ENCODE measurements at places on chromosomes 11 and 22.

DNA sequence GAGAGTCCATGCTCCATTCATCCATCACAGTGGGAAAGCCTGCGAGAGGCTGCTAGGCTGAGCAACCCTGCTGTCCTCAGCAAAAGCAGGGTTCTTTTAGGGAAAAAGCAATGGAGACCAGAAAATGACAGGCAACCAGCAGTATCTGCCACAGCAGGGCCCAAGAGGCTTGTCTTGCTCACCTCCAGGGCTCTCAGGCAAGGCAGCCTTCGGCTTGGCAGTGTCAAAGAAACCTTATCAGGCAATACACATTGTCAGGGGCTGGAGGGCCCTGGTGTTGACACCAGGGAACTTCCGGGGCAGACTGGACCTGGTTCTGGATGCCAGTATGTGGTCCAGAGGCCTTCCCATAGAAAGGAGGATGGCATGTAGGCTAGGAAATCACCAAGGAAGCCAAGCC, 10.2 kb upstream of the TLCD5 start:
- no peak for DNase-seq

GRCh38 chr22:36253523-36254490, 874 bp downstream of the APOL1 start:
- no peak for DNase-seq

DNA sequence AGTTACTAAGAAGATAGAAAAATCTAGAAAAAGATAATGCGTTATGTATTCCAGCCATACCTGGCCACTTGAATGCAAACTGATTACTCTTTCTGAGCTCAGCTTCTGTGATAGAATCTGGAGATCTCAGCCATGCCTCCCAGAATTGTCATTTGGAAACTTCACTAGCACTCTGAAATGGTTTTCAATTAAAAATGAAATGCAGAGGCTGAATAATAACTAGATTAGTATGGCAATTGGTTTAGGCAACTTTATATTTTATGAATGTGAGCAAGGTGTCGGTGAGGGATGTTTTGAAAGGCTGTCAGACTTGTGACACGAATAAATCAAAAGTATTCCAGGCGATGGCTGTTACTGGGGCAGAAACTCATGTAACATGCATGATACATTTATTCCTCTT, 128.8 kb upstream of the SORL1-AS1 start:
- no peak for DNase-seq

DNA sequence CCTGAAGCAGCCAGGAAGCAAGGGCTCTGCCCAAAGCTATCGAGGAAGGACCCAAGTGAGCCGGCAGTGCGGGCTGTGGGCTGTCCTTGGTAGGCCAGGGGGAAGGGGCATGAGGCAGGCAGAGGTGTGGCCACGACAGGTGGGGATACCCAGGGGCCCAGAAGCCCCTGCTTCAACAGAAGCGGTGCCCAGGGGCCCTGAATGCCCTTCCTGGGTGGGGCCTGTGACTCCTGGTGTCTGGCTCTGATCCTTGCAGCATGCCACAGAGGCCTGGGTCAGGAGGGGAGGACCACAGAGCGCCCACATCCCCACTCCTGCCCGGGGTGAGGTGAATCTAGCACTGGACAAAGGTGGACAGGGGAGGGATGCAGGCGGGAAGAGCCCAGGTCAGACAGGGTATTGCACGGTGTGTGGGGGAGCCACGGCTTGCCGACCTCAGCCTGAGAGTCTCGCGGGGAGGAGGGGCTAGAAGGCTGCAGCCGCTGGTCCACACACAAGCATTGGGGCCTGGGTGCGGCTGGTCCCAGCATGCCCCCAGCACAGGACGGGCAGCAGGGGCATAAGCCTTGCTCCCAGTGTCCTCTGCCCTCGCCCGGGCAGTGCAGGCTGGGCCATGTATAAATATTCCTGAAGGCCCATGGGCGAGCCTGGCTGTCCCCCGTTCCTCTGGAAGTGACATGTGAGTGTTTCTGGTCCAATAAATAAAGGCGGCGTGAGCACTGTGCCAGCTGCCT, 19.0 kb downstream of the MAFF start:
- no peak for DNase-seq

DNA sequence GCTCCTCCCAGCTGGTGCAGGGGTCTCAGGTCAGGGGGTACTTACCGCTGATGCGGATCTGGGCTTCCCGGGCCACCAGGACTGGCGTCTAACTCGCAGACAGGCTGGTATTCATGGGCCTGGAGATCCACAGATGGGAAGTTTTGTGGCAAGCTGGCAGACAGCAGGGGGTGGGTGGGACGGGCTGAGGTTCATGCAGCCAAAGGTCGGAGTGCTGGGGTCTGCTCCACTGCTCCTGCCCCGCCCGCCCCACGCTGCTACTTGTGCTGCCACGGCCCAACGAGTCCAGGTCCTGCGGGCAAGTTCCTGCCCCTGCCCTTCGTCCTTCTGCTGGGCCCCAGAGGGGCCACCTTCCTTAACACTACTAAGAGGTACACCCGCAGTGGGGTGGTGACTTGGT, 3.1 kb downstream of the ACY3 start:
- DNase-seq, result no peak

GRCh38 chr11:36306888-36307287, 10.8 kb downstream of the PRR5L start:
- no peak for DNase-seq

DNA sequence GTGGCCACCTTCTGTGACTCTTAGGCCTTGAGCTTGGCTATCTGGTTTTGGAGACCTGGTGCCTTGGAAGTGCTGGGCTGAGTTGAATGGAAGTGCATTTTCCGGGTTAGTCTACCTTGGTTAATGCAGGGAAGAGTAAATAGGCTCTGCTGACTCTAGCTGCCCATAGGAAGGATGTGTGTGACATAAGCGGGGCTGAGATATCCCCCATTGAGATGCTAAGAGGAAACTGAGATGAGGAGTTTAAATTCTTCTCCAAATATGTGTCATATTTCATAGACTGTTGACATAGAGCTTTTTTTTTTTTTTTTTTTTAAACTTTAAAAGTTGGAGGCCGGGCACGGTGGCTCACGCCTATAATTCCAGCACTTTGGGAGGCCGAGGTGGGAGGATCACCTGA, 30.8 kb downstream of the ZNRF3 start:
- DNase-seq, result no peak

DNA sequence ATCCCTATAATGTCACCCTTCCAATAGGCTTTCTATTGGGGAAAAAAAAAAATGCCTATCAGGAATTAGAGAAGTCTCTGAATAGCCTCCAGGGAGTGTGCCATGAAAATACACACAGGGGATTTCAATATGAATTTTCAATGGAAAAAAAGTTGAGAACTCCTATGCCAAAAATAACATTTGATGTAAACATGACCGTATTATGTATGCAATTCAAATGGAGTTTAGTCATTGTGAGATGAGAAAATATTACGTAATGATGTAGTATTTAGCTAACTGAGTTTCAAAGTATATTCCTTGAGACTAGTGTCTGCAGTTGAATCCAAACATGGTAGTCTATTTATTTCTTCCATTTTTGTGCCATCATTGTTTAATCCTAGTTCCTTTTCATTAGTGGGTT, 182.3 kb downstream of the BLID start:
- no peak for DNase-seq

DNA sequence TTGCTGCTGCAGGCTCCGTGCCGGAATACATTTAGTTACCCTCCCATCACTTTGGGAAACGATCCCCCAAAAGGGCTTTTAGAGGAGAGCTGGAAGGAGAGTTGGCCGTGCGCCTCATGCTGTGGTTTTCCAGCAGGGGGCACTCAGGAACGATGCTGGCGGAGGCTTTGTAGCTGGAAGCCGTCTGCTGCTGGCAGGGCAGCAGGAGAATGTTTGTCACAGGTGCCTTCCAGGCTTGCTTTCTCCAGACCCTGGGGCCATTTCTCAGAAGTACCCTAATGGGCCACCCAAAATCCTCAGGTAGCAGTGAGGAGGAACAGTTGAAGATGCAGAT, 30.0 kb upstream of the CABP7 start:
- DNase-seq, result no peak

DNA sequence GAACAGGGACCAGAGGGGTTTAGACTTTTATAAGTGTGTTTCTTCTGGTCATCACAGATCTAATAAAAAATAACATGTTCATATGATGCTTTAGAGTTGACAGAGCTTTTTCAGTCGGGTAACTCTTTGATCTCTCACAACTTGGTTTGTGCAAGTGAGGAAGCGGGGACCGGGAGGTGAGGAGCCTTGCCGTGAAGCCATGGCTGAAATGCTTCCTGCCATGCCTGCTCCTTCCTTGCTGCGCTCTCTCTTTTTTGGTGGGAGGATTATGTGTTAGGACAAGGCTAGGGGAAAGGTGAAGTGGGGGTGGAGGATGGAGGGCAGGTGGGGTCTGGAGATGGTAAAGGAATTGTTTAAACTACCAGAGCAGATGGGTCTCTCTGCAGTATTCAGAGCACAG, 23.8 kb downstream of the TEAD1 start:
- no peak for DNase-seq

DNA sequence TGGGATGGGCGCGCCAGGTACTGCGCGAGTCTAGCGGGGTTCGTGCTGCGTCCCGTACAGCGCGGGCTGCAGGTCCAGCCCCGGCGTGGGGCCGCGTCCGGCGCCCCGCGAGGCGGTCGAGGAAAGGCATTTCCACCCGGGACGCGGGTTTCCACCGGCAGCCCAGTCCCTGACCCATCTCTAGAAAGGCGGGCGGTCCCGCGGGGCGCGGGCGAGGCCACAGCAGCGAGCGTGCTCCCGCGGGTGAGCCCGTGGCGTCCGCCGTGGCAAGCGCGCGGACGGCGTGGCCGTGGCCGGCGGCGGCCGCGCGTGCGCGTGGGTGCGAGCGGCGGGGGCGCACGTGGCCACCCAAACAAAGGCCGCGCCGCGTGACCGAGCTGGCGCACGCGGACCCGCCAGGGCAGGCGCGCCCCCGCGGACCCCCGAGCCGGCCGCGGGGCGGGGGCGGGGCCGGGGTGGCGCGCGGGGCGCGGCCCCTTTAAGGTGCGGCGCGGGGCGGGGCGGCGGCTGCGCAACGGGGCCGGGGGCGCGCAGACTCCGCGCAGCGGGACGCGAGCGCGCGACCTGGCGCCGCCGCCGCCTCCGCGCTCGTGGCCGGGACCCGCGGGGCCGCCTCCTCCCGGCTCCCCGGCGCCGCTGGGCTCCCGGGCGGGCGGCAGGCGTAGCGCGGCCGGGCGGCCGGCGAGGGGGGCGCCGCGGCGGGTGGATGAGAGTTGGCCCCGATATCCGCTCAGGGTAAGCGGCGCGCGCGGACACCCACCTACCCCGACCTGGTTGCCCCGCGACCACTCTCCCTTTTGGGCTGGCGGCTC, 39.3 kb upstream of the CELSR1 start:
- DNase-seq, result no peak

DNA sequence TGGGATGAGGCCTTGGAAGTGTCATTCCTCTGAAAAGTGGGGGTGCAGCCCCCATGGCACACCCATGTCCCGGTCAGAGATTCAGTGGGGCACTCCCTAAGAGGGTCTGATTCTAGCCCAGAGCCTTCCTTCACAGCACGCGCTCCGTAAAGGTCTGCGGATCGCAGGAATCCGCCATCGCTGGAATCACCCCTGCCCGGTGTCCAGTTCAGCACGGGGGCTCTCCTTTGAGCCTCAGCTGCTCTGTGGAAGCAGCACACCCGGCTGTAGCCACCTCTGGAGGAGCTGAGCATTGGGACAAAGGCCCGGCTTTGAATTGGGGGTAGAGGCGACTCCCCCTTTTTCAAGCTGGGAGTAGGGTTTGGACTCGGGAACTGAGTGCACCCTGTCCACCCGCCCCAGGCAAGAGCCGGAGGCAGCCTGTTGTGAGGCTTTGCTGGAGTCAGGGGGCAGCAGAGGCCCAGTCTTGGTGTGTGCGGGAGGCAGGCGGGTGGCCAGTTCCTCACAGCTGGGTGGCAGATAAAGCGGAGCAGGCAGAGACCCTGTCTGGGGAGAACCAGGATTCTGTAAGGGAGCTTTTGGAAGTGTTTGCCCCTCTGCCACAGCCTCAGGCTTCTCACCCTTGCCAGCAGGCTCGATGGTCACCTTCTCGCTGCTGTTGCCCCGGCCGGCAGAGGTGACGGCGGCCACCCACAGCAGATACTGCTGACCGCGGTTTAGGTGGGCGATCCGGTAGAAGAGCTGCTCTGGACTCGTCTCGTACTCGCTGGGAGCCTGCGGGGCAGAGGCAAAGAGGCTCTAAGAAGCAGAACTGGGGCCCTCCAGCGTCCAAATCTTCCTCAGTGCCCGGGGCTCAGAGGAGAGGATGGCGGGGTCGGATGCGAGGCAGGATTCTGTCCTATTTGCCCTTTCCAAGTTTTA, 115.9 kb downstream of the CEP164 start:
- no peak for DNase-seq

DNA sequence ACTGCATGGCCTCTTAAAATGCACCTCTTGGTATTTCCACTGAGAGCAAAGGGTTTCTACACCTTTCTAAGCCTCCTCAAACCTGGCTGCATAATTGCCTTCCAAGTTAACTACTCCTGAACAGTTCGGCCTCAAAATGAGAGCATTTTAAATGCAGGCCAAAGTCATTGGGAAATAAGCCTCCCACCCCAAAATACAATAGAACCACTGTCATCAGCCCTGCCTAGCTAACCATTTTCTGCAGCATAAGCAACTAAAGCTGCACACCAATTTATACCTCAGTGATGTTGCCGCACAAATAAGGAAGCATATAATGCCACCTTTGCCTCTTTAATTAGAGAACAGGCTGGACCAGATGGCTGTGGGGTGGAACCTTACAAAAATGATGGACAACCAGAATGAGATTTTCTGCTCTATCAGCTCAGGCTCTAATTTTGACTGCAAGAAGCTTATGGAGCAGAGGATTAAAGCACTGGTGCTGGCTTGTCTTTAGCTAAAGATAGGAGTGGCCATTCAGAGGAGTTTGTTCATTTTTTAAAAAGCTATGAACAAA, 4.3 kb downstream of the TOB2 start:
- no peak for DNase-seq

DNA sequence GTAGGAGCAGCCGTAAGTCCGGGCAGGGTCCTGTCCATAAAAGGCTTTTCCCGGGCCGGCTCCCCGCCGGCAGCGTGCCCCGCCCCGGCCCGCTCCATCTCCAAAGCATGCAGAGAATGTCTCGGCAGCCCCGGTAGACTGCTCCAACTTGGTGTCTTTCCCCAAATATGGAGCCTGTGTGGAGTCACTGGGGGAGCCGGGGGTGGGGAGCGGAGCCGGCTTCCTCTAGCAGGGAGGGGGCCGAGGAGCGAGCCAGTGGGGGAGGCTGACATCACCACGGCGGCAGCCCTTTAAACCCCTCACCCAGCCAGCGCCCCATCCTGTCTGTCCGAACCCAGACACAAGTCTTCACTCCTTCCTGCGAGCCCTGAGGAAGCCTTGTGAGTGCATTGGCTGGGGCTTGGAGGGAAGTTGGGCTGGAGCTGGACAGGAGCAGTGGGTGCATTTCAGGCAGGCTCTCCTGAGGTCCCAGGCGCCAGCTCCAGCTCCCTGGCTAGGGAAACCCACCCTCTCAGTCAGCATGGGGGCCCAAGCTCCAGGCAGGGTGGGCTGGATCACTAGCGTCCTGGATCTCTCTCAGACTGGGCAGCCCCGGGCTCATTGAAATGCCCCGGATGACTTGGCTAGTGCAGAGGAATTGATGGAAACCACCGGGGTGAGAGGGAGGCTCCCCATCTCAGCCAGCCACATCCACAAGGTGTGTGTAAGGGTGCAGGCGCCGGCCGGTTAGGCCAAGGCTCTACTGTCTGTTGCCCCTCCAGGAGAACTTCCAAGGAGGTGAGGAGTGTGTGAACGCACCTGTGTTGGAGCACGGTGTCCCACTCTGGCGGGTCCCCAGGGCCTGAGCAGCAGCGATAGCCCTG, at the start of gene TAGLN:
Gene TAGLN (plus strand): TSS at position 318 of the 863 bp plus-strand sequence. CDS start 3,644 bp downstream, outside the sequence.
- DNase-seq, result no peak

GRCh38 chr11:13145461-13145860, 132.1 kb upstream of the BMAL1 start:
- DNase-seq, result no peak
